Ovary (tissue), 10 donors: ENCODE measurements at places on chromosomes 4 and X. TPM values are rescaled to one million over a fixed set of nuclear protein-coding genes. Genes with fewer than 3 reads are reported as not detected.

Gene VEGFD
- 2.5 TPM for polyA plus RNA-seq

Gene EPHA5
- polyA plus RNA-seq = 0.32 TPM

Gene ESX1
- not detected for polyA plus RNA-seq

Gene POU4F2
- not detected for polyA plus RNA-seq
